Stromal cell of bone marrow (primary cell): ENCODE measurements at places on chromosomes 5 and 9.

- no peak for DNase-seq
Observed at GRCh38 chr5:143923634-143924266, 111.8 kb downstream of the HMHB1 start.

DNA sequence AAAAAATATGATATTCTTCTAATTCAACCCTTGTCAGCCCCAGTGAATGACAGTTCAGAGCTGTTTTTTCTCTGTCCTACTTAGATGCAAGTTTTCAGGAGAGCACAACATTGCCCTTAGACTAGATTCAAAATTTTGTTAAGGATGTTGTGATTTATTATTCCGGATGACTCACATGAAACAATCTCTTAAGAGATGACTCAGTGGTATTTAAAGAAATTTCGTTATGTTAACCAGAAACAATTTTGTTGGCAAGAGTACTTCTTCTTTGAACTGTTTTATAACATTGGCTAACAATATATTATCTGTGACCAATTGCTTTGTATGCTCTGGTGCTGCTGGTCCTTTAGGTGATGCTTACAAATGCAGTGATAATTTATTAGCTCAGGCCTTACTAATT lies 132.0 kb downstream of the IZUMO3 start:
- DNase-seq: no peak

- DNase-seq: no peak
Observed at GRCh38 chr5:54580997-54581811, 63.6 kb downstream of the SNX18 start.

- DNase-seq: peak; percentile 53
Observed at GRCh38 chr9:22237497-22238363, 208.9 kb upstream of the DMRTA1 start.

DNA sequence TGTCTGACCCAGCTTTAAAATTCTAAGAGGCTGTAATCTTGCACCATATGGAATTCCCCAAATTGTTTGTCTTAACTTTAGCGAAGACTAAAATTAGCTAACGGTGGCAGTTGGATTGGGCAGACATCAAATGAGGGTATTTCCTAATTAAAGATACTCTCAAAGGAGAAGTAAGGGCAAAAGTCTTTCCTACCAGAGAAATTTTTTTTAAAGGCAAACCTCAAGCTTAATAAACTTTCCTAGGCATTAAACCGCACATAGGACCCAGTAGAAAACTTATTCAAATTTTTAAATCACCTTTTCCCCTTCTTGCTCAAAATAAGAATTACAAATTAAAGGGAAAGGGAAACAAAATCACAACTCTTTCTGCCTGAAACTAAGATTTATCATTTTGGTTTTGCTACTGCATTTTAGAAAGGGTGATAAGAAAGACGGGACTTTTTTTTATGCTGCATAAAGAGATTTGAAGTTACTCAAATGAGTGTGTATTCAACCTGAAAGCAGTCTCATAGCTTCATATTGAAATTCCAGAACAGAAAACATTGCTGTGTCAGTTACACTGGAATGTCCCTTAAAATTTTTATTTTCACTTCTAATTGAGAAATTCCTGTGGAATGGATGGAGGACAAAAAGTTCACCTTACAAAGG lies 189.1 kb upstream of the PTGER4 start:
- DNase-seq: no peak

- no peak for DNase-seq
Observed at GRCh38 chr5:87229780-87230179, 37.9 kb upstream of the RASA1 start.

GRCh38 chr5:143801252-143801939 lies 10.6 kb upstream of the HMHB1 start:
- no peak for DNase-seq

DNA sequence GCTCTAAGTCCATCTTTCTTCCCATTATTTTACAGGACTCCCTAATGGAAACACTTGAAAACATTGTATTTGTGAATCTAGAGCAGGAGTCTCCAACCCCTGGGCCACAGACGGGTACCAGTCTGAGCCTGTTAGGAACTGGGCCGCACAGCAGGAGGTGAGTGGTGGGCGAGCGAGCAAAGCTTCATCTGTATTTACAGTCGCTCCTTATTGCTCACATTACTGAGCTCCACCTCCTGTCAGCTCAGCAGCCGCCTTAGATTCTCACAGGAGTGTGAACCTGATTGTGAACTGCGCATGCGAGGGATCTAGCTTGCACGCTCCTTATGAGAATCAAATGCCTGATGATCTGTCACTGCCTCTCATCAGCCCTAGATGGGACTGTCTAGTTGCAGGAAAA lies 111.0 kb downstream of the MED27 start:
- DNase-seq: no peak

DNA sequence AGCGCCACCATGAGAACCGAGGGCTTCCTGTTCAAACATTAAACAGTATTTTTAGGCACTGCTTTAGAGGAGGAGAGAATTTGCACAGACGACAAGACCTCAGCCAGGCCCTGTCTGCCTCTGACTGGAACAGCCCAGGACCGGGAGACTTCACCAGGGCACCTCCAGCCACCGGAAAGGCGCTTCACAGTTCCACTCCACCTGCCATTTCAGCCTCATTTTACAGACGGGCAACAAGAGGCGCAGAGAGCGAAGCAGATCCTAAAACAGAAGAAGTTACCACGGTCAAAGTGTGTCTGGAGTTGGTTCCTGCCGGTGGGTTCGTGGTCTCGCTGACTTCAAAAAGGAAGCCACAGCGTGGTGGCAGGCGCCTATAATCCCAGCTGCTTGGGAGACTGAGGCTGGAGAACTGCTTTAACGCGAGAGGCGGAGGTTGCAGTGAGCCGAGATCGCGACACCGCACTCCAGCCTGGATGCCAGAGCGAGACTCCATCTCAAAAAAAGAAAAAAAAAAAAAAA lies 28.4 kb downstream of the COL23A1 start:
- no peak for DNase-seq

GRCh38 chr5:77824981-77825380 lies 48.8 kb upstream of the TBCA start:
- DNase-seq: no peak

GRCh38 chr5:51810592-51810991 lies 427.3 kb downstream of the ISL1 start:
- no peak for DNase-seq

DNA sequence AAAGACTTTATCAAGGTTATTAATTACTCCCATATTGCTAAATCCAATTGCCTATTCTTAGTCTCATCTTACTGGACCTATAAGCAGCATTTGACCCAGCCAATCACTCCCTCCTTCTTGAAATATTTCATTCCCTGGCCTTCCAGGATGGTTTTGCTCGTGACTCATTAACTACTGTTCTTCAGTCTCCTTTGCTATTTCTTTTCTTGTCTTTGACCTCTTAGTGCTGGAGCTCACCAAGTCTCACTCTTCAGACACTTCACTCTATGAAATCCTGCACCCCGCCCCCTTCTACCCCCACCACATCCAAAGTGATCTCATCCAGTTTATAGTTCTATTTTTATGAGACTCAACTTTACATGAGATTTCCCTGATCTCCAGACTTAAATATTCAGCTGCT lies 803.1 kb upstream of the WWC1 start:
- no peak for DNase-seq

DNA sequence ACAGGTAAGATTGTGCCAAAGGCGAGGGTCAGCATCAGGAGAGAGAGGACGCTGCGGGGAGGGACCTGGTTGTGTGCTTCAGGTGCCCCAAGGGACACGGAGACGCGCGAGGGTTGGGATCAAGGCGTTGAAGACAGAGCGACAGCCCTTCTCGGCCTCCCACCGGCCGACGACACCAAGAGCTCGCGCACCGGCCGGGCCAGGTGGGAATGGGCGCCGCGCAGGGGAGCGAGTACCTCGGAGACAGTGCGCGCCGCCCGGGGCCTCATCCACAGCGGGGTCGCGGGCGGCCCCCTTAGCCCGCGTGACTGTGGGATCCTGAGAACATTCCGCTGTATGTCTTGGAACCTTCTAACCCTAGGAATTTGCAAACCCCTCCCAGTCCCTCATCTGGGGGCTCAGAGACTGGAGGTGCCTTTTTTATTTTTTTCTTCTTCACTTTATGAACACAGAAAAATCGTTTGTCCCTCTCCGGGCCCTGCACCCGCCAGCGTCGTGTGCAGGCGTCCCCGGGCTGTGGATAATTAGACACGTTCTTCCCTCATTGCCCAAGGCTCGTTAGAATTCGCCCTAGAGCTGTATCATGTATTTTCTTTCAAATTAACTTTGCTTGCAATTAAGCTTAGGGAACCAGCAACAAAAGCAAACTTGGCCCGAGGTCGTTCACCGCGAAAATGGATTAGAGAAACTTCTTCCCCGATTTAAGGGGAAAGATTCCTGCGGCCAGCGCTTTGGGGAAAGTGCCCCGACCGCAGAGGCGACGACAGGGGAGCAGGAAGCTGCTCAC lies 4.8 kb downstream of the FOXE1 start:
- no peak for DNase-seq

- DNase-seq: no peak
Observed at GRCh38 chr5:58300346-58300895, 159.5 kb downstream of the PLK2 start.

GRCh38 chr5:150562832-150563231 lies 54.9 kb downstream of the NDST1 start:
- DNase-seq: peak; percentile 29

- no peak for DNase-seq
Observed at GRCh38 chr5:72071906-72072305, 35.4 kb upstream of the MAP1B start.

DNA sequence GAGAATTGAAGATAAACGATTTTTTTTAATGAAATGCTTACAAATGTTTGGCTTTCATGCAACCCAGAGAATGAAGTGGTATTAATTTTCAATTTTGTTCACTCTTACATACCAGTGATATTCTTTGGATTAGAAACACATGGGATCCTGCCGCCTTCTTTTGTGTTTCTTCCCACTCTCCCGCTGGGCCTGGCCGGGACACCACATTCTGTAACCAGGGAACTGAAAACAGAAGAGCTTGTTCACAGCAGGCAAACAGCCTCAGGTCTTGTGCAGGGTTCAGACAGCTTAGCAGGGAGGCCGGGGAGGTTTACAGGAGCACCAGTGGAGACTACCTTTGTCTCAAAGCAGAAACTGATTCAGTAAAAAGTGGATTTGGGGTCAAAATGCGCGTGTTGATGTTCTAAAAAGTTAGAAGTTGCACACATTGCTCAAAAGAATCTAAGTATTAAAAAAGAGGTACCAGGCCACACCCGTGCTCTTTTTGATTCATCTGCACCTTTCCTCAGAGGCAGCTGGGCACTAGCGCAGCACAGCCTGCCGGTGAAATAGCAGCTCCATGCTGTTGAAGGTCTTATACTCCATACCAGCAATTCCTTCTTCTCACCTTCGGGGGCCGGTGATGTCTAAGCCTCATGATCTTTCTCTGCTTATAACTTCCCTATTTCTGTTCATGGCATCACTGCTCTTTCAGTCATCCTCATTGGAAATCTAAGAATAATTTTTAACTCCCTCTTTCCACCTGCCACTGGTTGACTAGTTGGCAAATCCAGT lies 67.1 kb downstream of the GRAMD2B start:
- DNase-seq: no peak

- no peak for DNase-seq
Observed at GRCh38 chr5:35282810-35283209, 52.5 kb upstream of the PRLR start.

GRCh38 chr9:75432386-75432785 lies 344.1 kb downstream of the OSTF1 start:
- DNase-seq: no peak

- DNase-seq: no peak
Observed at GRCh38 chr9:4740388-4740637, 689 bp downstream of the AK3 start.

DNA sequence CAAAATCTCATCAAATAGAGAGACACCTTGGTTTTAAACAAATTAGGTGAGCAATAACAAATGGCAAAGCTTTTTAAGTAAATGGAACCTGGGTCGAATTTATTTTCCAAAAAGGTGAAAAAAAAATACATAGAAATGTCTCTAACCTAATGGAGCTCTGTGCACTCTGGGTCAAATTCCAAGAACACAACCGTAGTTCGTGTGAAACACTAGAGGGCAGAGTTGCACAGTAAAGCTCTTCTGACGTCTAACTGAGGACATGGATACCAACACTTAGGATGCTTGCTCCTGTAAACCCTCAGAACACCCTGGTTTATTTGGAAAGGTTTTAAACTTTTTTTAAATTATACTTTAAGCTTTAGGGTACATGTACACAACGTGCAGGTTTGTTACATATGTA lies 18.9 kb downstream of the MARCHF11 start:
- peak; percentile 25 for DNase-seq

- DNase-seq: no peak
Observed at GRCh38 chr5:178145965-178146820, 7.5 kb downstream of the NHP2 start.
